ENCODE measurements at places on chromosomes 16 and 17.

GRCh38 chr16:57084996-57085395 is 7.4 kb upstream of the CPNE2 start:
- DNase-seq = no peak

GRCh38 chr17:28357901-28358197 is 522 bp upstream of the POLDIP2 start:
- DNase-seq = no peak

DNA sequence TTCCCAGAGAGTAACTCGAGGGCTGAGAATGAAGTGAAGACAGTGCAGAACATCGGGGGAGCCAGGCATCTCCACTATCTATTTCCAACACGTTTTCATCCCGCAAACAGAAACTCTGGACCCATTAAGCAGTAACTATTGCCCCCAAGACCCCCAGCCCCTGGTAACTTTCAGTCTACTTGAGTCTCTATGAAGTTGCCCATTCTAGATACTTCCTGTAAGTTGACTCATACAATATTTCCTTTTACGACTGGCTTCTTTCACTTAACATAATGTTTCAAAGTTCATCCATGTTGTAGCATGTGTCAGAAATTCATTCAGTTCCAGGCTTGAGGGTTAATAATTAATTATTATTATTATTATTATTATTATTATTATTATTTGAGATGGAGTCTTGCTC is 19.5 kb downstream of the MYO15B start:
- no peak for DNase-seq

DNA sequence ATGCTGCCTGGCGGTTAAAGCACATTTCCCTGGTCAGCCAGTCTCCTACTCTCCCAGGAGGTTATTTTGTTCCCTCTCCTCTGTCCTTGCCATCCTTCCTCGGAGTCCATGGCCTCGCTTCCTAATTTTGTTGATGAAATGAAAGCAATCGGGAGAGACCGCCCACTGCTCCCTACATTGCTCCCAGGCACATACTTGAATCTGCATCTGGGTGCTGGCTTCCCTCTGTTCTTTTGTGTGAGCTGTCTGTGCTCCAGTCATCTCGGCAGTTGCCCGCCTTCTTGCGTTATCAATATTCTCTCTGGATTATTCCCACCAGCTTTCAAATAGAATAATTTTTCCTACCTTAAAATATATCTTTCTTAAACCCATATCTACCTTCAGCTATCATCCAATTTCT is 11.1 kb downstream of the KRT23 start:
- DNase-seq = no peak

DNA sequence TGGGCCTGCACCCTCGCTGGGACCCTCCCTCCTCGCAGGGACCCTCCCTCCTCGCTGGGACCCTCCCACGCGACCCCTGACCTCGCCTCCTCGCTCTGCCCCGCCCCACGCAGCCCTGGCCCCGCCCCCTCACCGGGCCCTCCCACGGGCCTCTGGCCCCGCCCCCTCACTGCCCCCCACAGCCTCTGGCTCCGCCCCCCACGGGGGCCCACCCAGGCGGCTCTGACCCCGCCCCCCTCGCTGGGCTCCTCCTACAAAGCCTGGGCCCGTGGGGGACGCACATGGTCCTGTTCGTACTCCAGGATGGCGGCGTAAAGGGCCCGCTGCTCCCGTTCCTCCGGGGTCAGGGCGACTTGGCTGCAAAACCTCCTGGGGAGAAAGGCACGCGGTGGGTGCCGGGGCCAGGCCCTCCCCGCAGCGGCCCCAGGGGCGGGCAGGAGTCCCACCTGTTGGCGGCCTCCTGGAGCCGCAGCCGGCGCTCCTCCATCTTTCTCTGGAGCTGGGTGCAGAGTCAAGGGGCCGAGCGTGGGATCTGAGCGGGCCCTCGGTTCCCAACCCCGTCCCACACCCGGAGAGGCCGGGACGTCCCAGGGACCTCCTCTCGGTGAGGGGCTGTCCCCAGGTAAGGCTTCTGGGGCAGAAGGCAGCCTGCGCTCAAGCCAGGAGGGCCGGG is 9.0 kb downstream of the VPS9D1 start:
- peak; percentile 98 for DNase-seq

DNA sequence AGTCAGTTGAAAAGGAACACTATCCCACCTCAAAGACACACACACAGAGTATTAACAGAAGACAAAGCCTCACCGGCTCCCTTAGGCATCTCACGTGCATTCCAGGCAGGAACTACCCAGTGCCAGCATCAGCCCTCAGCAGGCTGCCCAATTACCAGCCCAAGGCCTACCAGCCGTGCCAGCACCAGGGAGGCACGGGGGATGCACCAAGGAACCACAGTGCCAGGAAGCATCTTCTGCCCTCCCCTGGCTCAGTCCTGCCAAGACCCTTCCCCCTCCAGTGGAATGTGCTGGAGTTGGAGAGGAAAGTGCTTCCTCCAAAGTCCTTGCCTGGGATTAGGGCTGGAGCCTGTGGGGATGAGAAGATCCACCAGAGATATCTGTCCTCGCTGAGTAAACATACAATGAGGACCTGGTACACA is 11.0 kb upstream of the KRT19 start:
- DNase-seq = no peak

All from iPS-NIHi11 (cell line).